ENCODE measurements at places on chromosomes 11 and 22.

GRCh38 chr22:42282943-42283277 lies 12.5 kb upstream of the TCF20 start:
- DNase-seq = no peak

DNA sequence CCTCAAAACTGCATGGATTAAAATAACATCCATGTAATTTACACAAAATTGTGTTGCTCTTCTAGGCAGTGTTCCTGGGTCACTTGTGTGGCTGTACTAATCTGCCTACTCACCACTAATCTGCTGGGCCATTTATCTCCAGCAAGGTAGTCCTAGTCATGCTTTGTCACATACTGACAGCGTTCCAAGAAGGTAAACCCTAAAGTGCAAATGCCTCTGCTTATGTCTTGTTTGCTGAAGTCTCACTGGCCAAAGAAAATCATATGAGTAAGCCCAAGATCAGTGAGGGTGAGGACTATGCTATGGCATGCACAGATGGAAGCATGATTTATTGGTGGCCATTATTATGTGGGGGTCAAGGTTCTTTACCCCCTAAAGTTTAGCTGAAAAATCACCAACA lies 630.2 kb upstream of the LUZP2 start:
- DNase-seq = no peak

DNA sequence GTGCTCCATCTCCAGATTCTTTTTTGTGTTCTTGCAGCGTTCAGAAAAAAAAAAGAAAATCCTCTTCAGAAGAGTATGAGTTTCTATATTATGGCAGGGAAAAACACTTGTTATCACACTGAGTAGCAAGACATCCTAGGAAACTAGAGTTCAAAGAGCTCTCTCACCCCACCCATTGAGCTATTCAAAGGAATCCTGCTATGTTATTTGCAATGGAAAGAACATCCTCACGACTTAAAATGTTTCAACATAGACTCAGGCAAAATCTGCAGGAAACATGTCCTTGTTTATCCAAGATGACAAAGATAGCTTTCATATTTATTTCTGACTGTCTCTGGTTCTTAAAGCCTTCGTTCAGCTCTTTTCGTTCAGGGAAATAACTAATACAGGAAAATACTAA lies 331.6 kb upstream of the ANO5 start:
- DNase-seq = no peak

- no peak for DNase-seq
Measured at GRCh38 chr22:29331213-29331612, 15.7 kb upstream of the RASL10A start.

DNA sequence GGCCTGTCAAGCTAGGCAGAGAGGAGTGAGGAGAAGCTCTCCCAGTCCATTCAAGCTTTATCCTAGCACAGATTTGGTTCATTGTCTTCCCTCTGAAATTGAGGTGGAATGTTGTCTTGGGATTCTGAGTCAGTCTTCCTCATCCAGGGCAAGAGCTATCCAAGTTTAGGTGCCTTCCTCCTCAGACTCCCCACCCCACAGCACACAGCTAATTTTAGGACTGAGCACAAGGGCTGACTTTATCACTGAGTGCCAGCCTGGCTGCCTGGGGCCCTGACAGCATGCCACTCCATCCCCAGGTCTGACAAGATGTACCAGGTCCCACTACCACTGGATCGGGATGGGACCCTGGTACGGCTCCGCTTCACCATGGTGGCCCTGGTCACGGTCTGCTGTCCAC lies 2.6 kb downstream of the PGAP2 start:
- no peak for DNase-seq

- DNase-seq = no peak
Measured at GRCh38 chr11:62860835-62861563, 19.7 kb upstream of the SLC3A2 start.

DNA sequence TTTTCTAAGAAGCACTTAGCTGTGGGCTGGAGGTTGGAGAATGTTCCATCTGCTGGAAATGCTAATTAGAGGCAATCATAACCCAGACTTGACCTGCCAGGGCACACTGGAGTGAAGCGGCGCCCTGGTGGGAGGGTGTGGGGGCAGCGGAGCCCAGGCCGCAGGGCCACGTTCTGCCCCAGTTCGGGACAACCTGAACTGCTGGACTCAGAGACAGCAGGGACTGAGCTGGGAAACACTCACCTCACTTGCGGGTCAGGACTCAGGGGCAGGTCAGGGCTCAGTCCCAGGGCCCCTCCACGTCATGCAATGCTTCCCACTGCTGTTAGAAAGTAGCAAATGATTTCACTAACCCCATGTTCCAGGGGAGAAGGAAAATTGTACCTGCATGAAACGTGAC lies 316.4 kb downstream of the NTM start:
- no peak for DNase-seq

DNA sequence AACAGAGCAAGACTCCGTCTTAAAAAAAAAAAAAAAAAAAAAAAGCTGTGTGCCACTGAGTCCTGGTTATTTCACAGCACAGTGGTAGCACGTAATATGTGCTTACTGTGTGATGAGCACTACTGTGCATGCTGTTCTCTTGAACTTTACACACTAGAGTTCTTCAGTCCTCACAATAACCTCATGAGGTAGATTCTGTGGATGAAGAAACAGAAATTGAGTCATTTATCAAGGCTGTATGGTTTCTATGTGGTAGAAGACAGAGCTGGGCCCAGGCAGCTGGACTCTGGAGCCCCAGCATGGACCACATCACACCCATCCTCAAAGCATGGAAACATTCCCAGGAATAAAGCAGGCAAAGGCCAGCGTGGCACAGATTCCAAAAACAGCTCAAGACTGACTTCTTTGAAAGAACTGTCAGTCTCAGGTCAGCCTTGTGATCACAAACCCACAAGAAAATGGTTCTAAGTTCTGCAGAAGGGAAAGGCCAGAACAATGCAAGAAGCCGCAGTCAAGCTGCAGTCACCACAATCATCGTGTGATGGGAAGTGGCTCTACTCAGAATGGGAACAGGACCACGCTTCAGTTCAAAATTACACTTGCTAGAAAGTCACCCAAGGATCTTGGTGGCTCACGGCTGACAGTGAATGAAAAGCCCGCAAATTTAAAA lies 49.5 kb downstream of the MICAL3 start:
- no peak for DNase-seq

DNA sequence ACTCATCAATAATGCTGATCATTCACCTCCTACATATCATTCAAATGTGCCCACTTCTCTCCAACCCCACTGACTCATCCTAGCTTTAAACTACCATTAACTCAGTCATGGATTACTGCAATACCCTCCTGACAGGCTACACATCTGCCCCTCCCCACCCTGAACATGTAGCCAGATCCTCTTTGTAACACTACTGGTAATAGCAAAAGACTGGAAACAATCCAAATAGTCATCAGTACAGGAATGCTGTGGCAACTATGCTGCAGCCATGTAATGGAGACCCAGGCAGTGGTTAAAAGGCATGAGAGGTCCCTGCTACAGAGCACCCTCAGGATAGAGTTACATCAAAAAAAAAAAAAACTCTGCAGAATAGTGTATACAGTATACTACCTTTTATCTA lies 16.6 kb downstream of the SLC43A3 start:
- no peak for DNase-seq

- no peak for DNase-seq
Measured at GRCh38 chr11:102407901-102408300, 44.7 kb downstream of the TMEM123 start.

- DNase-seq = no peak
Measured at GRCh38 chr11:12769834-12770345, 95.7 kb downstream of the TEAD1 start.

DNA sequence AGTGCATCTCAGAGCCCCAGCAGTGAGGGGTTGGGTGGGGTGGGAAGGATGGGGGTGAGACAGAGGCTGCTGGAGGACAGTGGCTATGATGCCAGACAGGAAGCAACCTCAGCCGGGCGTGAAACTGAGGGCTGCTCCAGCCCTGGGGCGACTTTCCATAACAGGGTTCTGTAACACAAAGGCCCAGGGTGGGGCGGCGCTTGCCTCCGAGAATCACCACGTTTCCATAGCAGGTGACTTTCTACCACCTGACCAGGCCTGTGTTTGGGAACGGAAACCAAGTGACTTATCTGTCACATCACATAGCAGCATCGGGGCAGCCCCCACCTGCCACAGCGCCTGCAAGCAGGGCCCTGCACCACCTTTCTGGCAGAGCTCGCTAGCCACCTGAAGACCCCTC lies 85.8 kb downstream of the TRMU start:
- DNase-seq = peak; percentile 34
